ENCODE measurements at places on chromosomes 3 and 15.

DNA sequence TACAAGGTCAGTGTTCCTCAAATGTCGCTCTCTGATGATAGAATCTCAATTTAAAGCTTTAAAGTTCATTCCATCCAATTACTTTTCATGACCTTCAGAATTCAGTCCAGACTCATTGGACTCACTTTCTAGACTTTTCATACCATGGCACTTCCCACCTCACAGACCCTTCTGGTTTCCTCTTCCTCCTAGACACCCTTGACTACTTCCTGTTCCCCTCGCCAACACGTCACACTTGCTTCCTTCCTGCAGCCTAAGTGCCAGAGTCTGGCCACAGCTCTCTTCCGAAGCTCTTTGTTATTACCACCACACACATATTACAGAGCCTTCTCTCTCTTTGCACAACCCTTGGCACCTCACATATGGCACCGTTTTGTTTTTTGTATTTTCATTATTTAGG lies 59.1 kb upstream of the UMPS start:
- no peak for DNase-seq

DNA sequence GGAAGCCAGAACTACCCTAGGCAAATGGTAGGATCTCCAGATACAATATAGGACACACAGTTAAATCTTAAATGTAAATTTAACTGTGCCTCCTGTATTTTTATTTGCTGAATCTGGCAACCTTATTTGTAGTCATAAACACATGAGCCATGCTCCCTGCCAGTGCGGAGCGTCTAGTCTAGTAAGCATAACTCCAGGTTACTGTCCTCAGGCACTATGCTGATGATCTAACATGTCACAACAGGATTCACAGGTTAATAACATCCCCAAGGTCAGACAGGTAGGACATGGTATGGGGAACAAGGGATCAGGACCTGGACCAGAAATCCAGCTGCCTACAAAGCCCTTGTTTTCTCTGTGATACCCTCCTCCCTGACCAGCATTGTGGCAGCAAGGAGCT lies 305.1 kb downstream of the CACNA2D3 start:
- no peak for DNase-seq

GRCh38 chr15:92020804-92021203 lies 167.3 kb downstream of the SLCO3A1 start:
- DNase-seq, result no peak

DNA sequence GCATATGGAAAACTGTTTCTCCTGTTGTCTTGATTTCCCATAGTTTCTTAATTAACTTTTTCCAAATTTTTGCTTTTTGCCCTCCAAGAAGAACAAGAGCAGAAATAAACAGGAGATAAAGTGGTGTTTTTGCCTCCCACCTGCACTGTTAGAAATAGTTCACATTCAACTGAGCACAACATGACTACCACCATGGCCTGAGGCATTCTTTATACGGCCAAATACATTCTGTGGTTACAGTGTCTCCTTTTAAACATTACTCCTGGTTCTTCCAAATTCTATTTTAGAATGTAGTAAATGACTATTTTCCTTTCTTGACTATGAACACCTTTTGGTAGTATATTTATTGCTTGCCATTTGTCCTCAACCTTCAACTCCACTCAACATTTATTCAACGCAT lies 98.5 kb downstream of the LARS2 start:
- DNase-seq, result no peak

DNA sequence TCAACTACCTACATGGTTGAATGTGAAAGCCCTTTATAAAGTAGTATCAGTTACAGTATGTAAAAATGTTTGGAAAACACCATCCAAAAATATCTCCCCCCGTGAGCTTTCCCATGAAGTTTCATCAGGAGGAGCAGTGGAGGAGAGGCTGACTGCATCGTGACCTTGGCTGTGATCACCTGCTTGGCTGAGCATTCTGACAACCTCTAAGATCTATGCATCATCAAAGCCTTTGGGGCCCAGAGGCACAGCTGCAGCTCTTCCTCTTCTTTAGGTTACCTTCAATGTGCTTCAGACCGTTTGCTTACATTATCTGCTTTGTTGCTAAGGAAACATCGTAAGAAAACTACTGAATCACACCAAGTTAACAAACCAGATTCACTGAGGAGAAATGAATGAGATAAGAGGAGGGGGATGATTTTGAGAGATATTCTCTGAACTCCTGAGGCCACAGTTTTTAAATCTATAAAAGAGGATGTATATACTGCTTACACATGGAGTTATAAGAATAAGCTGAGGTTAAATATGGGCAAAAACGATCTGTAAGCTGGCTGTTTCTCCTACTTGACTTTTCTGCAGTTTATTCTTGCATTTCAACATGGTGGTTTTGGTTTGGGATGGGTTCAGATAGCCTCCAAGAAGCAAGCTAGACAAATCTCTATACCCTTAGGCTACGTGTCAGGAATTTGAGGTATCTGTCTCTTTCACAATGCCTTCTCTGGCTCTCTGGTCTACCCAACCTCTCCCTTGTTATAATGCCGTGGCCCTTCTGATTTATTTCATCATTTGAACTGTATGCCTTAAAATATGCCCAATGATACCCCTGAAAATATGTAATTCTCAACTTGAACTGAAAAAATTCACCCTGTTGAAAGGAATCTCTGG lies 4.0 kb downstream of the GCSAM start:
- DNase-seq, result no peak

- DNase-seq, result no peak
Measured at GRCh38 chr3:33037471-33037870, 59.5 kb downstream of the GLB1 start.

GRCh38 chr3:47315069-47315647 lies 32.4 kb downstream of the KLHL18 start:
- DNase-seq, result no peak

GRCh38 chr15:71256934-71257664 lies 141.8 kb downstream of the THSD4 start:
- peak; percentile 32 for DNase-seq

- no peak for DNase-seq
Measured at GRCh38 chr15:38479756-38480155, 25.8 kb downstream of the FAM98B start.

DNA sequence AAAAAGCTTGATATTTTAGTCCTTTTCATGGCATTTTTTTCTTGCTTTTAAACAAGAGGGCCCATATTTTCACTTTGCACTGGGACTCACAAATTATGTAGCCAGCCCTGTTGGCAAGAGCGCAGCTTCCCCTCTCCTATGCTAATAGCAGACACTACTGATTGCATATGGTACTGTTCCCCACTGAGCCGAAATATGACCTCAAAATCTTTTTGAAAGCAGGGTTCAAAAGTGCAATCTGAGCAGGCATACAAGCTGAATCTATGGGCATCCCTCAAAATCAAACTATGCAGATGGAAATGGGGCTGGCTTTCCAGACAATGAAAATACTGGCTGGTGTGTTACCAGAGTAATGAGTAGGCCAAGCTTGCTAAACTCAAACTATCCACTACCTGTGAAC lies 225.2 kb upstream of the SETMAR start:
- no peak for DNase-seq

DNA sequence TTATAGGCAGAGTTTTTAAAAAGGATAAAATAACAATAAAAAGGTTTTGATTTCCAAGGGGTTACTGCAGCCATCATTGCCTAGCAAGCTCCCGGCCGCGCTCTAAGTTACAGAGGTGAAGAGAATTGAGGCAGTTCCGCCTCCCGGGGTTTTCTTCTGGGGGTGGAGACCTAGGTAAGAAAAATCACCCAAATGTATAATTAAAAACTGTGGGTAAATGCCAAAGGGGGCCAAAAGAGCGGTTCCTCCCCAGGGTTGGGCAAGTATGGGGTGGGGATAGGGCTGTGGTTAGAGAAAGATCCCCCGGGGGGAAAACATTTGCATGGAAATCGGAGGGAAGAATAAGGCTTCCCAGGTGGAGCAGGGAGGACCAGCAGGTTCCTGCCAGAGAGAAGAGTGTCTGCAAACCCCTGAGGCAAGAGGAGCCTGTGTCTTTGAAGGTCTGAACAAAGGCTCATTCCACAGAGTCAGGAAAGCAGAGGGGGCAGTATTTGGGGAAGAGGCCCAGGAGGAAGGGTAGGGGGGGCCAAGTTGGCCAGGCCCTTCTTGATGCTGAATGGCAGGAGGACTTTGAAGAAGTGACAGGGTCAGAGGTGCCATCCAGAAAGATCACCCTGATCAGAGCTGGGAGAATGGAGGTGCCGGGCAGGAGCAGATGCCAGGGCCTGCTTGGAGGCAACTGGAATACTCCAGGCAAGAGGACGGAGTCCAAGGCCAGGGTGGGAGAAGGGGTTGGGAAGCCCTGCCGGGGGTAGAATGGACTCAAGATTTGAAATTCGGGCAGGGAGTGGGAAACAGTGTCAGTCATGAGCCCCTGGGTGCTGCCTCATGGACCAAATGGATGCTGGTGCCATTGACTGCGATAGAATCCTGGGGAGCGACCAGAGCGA lies 152.9 kb upstream of the RGMA start:
- DNase-seq, result peak; percentile 63

GRCh38 chr3:151156618-151157216 lies 46.3 kb downstream of the GPR171 start:
- peak; percentile 70 for DNase-seq

DNA sequence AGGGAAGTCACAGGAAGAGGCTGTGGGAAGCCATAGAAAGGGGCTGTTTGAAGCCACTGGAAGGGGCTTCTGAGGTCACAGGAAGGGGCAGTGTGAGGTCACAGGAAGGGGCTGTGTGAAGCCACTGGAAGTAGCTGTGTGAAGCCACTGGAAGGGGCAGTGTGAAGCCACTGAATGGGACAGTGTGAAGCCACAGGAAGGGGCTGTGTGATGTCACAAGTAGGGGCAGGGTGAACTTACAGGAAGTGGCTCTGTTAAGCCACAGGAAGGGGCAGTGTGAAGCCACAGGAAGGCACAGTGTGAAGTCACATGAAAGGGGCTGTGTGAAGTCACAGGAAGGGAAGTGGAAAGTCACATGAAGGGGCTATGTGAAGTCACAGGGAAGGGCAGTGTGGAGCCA lies 33.1 kb downstream of the GASK1A start:
- DNase-seq, result no peak

GRCh38 chr15:90161950-90162361 lies 39.2 kb upstream of the SEMA4B start:
- no peak for DNase-seq

DNA sequence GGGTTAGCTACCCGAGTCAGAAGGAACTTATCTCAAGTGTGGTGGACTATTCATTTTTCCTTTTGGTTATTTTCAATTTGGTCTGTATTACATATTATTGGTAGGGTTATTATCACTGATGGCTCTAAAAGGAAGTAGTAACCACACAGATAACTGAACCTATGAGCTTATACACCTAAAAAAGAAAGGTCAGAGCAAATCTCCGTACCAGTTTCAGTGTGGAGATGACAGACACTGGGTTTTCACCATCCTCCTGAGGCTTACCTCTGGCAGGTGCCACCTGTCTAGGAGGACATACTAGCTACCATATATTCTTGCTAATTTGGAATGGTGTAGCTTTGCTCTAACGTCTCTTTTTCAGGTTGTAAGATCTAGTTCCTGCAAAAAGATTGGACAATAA lies 10.2 kb downstream of the GAP43 start:
- no peak for DNase-seq

DNA sequence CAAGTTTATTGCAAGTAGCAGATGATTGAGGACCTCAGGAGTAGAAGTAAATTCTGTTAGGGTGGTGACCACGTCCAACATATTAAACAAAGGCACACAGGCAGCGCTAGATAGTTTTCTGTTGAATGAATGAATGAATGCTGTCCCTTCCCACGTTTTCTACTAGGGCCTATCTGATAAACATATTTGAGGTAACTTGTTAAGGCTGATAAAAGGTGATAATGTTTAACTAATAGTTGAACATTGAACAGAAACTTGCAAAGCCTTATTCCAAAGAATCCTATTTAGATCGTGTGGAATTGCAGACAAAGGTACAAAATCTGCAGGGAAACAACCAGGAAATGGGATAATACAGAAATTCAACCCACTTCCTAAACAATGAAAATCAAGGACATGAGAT lies 559.5 kb upstream of the SEMA6D start:
- no peak for DNase-seq

DNA sequence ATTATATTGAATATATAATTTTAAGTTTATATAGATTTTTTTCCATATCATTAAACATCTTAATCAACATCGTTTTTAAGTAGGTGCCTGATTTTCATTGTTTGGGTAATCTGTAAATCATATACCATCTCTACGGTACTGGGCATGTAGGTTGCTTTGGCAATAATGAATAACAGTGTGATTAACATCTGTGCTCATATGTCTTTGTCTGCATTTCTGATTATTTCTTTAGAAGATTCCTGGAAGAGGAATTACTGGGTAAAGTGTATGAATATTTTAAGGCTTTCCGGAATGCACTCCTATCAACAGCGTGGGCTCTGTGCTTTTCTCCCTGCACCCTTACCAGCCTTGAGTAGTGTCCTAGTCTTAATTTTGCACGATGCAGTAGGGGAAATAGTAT lies 119.8 kb upstream of the LIPC start:
- DNase-seq, result no peak

- no peak for DNase-seq
Measured at GRCh38 chr3:78022232-78022631, 982.3 kb downstream of the ROBO2 start.

- DNase-seq, result peak; percentile 48
Measured at GRCh38 chr3:123457841-123458240, 9.0 kb upstream of the ADCY5 start.

GRCh38 chr3:15342945-15343344 lies 10.6 kb upstream of the SH3BP5 start:
- no peak for DNase-seq

GRCh38 chr3:129658110-129658843 lies 51.8 kb upstream of the PLXND1 start:
- DNase-seq, result no peak

DNA sequence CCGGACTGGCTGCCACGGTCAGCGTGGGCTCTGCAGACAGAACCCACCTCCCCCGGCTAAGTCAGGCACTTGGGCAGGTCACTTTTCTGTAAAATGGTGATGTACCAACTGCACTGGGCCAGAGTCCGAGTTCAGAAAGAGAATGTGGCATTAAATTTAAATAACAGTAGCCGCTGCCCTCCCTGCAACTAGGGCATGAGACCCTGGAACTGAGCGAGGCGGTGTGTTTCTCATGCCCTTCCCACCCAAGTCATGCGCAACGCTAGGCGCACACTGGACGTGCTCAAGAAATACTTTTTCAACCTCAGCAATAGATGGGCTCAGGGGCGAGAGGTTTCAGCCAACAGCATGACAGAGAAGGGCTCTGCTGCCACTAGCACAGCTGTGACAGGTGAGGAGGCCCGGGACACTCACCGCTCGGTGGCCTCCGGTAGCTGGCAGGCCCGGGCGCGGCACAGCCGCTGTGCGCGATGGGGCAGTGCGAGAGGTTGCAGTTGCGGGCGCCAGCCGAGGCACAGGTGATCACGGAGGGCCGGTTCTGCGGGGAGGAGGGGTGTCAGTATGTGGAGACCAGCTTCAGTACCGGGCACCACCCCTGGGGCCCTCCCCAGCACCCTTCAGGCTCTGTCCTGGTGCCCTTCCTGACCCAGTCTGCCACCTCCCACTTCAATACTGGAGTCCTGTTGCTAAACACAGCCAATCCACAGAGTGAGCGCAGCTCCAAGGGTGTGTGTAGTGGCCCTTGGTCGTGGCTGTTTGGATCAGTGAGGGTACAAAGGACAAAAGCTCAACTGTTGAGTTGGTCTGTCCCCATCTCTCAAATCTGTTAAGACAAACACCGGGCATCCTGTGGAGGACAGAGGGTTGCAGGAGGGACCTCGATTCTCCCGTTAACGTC lies 84.5 kb downstream of the VGLL4 start:
- no peak for DNase-seq

- DNase-seq, result no peak
Measured at GRCh38 chr15:57923750-57924149, 141.8 kb downstream of the ALDH1A2 start.

- DNase-seq, result peak; percentile 80
Measured at GRCh38 chr3:133040696-133041523, 2.7 kb downstream of the TMEM108 start.

GRCh38 chr15:68337826-68338225 lies 60.3 kb downstream of the FEM1B start:
- DNase-seq, result no peak
